ELF-1 (cell line): ENCODE measurements at places on chromosomes 4 and X.

GRCh38 chrX:21638311-21638710 lies 19.8 kb downstream of the KLHL34 start:
- DNase-seq: no peak

DNA sequence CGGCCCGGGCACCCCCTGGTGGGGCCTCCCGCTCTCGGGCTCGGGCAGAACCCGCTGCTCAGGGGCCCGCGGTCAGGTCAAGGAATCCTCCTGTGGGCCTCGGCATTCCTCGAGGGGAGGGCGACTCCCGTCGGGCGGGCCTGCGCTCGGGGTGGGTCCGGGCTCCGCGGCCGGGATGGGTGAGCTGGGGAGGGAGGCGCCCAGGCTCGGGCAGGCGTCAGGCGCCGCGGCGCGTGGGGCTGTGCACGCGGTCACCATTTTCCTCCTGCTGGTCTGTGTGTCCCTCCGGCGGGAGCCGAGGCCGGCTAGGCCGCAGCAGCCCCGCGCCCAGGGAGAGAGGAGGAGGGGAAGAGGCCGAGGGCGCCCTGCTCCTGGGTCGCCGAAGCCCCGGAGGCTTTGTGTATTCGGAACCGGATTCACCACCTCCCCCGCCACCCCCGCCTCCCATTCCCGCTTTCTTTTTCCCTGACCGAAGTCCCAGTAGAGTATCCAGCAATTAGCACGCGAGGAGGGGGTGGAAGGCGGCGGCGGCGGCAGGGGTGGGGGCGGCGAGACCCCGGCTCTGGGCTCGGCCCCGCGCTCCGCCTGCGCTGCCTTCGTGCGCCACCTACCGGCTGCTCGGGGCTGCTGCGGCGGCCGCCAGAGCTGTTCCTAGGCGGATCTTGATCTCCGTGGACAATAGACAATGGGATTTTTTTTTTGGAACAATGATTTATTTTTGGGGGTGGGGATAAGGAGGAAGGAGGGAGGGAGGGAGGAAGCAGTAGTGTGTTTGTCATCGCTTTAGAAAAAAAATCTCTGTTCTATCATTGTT lies 99.0 kb upstream of the MAML3 start:
- peak; percentile 82 for DNase-seq

DNA sequence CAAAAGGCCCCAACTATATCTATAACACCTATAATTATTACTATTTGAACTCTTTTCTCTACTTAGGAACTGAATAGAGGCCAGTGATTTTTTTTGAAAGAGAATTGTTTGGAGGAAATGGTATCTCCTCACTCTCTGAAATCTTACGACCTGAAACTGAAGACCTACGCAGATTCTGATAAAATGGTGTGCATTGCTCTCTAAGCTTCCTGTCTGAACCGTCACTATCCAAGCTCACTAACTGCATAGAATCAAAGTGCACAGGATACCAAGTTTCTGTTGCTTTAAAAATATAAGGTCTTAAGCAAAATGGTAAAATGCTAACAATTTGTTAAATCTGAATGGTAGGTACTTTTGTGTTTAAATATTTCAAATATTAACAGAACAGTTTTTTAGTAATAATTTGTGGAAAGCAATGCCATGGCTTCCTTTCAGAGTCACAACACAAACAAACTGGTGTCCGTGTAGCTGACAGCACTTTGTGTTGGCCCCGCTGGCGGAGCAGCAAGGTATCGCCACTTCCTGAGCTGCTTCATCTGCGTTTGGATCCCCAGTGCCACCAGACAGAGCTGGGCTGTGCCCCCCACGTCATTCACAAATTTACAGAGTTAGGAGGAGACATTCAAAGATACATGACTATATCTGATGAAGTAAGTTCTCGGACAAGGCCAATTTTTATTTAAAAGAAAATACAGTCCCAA lies 313.9 kb downstream of the FBXW7 start:
- DNase-seq: no peak

- DNase-seq: no peak
Observed at GRCh38 chr4:150699599-150699998, 117.6 kb downstream of the MAB21L2 start.

GRCh38 chrX:42241421-42241820 lies 318.1 kb upstream of the CASK start:
- DNase-seq: peak; percentile 19

GRCh38 chr4:112214390-112215264 lies 17.0 kb upstream of the AP1AR start:
- no peak for DNase-seq

- DNase-seq: peak; percentile 75
Observed at GRCh38 chrX:51361251-51361650, 28.6 kb downstream of the NUDT10 start.

- DNase-seq: no peak
Observed at GRCh38 chr4:17336069-17336468, 175.8 kb downstream of the QDPR start.
